Osteocyte (in vitro differentiated cells): ENCODE measurements at places on chromosomes 6 and 20. TPM values are rescaled to one million over a fixed set of nuclear protein-coding genes. Genes with fewer than 3 reads are reported as not detected.

- DNase-seq = no peak
These were observed 102.4 kb upstream of the SUPT3H start for GRCh38 chr6:45479834-45480751.

GRCh38 chr6:47529734-47530133, 52.1 kb downstream of the CD2AP start:
- DNase-seq = no peak

Gene VEGFA
- 59.5 and 69.7 TPM in 2 replicates for total RNA-seq

Gene PKHD1
- total RNA-seq = not detected in 2 replicates
